ENCODE measurements at places on chromosomes 12 and 14. TPM values are rescaled to one million over a fixed set of nuclear protein-coding genes. Genes with fewer than 3 reads are reported as not detected.

- no peak for DNase-seq
These were observed 48.7 kb downstream of the SRGAP1 start for GRCh38 chr12:63893170-63893569.

The GPX2 gene
- not detected for total RNA-seq

The CLEC6A gene
- total RNA-seq, result not detected

The IL31 gene
- total RNA-seq, result not detected

The CCDC88C gene
- total RNA-seq, result 14.0 TPM

DNA sequence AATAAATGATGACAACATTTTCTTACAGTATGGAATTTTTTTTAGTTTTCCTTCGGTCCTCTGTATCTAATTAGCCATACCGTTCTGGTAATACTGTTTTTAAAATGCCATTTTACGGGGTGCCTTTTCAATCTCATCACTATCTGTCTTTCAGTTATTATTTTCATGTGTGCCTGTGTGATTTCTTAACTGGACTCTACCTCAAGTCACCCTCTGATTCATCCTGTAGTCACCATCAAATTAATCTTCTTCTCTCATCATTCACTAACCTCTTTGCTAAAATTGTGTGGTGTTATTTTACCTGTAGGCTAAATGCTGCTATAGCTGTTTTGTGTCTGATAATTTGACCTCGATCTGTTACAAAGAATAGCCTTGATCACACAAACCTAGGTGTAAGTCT is 16.0 kb upstream of the CCT2 start:
- DNase-seq, result no peak

Data from G401 (cell line).